ENCODE measurements at places on chromosomes 3 and 15.

DNA sequence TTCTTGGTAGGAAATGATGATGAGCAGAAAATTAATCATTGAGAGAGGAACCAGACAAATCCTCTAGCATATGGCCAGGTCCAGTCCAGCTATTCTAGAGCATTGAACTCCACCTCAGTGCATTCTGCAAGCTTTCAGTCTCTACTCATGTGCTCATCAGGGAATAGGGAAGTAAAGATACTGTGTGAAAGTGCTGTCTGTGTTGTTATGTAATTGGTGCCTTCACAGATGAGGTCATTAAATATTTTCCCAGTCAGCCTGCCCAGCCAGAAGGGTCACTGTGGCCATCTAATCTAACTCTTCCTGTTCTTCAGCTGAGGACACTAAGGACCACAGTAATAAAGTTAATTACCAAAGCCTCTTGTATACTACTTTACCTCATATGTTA lies 28.2 kb downstream of the C3orf62 start:
- no peak for DNase-seq

GRCh38 chr3:56322862-56323261 lies 145.4 kb downstream of the ERC2 start:
- DNase-seq: no peak

- no peak for DNase-seq
These were observed 509.2 kb upstream of the GRM7 start for GRCh38 chr3:6351752-6352151.

DNA sequence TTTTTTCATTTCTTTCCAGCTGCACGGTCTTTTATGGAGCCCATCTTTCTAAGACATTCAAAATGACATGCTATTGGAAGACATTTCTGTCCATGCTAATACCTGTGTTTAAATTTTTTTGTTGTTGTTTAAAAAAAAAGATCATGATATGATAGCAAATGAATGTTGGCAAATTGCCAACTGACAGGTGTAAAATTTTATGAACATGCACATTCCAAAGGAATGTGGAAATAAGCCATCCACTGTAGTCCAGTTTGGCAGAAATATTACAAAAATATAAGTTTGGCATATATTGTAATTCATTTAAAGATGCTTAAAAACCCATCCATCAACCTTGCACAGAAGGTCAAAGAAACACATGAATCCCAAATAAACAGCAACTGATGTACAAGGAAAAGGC lies 75.6 kb upstream of the WNT5A start:
- no peak for DNase-seq

- DNase-seq: no peak
These were observed 75.5 kb downstream of the DLG1 start for GRCh38 chr3:197222937-197223370.
